ENCODE measurements at places on chromosomes 6 and 20.

GRCh38 chr6:131058236-131058635 is 4.8 kb downstream of the EPB41L2 start:
- no peak for DNase-seq

- DNase-seq: no peak
Observed at GRCh38 chr20:33181482-33182093, 13.6 kb downstream of the BPIFA2 start.

- DNase-seq: peak; percentile 23
Observed at GRCh38 chr6:114096561-114097172, 125.7 kb upstream of the HDAC2 start.

- no peak for DNase-seq
Observed at GRCh38 chr6:163287626-163288025, 126.9 kb upstream of the QKI start.

GRCh38 chr6:74091136-74091793 is 395.3 kb downstream of the CD109 start:
- peak; percentile 12 for DNase-seq

DNA sequence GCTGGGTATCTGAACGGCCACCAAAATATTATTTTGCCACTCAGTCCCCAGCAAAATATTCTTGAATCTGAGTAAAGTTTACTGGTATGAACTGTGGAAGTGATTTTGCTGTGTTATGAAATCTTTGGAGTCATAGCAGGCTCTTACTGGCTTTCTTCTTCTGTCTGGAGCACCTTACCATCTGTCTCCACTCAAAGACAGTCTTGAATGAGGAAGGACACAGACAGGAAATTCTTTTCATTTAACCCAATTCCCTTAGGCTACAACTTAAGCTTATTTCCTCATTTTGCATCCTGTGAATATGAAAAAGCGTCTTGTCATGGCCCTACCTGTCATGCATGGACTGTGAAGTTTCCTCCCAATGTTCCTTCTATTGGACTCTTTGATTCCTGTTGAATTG is 24.7 kb downstream of the FNDC1 start:
- DNase-seq: no peak

- no peak for DNase-seq
Observed at GRCh38 chr6:111242452-111242851, 155.1 kb downstream of the SLC16A10 start.

DNA sequence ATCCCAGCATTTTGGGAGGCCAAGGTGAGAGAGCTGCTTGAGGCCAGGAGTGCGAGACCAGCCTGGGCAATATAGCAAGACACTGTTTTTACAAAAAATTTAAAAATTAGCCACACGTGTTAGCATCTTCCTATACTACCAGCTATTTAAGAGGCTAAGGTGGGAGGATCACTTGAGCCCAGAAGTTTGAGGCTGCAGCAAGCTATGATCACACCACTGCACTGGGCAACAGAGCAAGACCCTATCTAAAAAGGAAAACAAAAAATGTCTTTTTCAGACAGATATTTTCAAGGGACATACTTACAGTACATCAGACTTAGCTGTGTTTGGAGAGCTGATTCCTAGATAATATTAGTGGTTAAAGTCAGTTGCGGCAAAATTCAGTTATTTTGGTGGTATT is 72.9 kb upstream of the XRN2 start:
- DNase-seq: no peak

DNA sequence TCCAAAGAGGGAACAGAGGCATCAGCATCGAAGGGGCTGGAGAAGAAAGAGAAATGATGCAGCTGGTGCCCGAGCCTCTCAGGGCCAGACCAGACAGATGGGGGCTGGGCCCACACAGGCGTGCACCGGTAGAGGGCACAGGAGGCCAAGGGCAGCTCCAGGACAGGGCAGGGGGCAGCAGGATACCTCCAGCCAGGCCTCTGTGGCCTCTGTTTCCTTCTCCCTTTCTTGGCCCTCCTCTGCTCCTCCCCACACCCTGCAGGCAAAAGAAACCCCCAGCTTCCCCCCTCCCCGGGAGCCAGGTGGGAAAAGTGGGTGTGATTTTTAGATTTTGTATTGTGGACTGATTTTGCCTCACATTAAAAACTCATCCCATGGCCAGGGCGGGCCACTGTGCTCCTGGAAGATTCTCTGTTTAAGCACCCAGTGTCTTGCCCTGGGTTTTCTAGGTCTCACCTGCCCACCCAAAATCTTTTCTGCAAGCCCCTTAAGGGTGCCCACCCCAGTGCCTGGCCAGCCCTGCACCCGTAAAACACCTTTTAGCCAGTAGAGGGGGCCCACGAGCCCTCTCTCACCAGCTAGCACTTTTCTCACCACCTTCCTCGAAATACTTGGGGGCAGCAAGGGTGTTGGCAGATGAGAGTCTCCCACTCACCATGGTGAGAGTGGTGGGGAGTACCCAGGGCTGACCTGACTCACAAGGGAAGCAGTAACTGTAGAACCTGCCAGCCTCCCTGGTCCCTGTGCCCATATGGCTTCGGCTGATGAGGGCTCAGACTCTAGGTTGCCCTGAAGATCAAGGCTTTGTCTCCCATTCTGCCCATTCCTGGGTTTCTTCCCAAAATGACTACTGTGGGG is 35.7 kb upstream of the ID1 start:
- peak; percentile 75 for DNase-seq

DNA sequence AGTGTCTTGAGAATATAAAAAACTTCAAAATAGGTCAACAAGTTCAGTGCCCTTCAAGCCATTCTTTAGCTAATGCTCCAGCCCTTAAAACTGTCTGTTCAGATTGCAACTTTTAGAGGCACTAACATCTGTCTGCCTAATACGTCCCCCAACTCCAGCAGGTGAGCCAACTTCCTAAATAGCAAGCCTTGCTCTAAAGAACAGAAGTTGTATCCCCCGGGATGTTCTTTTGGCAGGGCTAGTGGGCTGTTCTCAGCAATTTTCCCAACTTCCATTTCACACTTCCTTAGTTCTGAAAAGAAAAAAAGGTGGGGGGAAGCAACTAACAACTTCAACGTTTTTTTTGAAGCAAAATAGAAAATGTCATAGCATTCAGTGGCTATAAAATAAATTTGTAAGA is 290.0 kb upstream of the PTCHD4 start:
- no peak for DNase-seq

Measured in B cell (primary cell).